Stimulated activated CD4-positive, alpha-beta T cell treated with anti-CD3 and anti-CD28 coated beads, Interleukin-2, amount 100 ng/mL, for 48 hours (primary cell): ENCODE measurements at places on chromosomes 5 and 9.

DNA sequence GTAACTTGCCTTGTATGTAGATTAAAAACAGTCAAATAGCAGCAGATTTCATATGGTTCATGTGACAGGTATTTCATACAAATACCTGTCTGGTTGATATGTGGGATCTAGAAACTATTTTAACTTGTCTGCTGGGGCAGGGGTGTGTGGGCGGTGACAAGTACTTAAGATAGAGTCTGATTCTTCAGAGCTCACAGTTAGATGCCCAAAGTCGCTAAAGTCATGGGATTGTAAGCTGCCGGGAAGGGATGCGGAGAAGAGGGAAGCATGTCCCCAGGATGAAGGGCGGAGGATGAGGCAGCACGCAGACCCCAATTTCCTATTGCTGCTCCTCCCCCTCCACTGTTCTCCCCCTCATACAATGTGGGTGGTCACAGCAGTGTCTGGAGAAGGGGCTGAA is 13.3 kb downstream of the ANXA6 start:
- no peak for DNase-seq

DNA sequence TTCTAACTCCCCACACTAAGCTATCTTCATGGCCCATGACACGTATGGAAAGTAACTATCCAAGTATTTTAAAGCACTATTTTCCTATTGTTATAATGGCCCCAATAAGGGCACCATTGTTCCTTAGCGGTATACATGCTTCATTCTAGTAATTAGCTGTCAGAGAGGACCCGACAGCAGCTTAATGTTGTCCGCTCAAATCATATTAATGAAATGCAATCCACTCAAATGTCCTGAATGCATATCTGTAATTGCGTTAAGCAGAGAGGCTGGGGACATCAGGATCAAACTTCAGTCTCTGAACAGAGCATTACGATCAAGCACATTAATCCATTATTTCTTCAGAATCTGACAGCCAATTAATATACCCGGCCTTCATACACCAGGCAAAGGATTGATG is 139.7 kb downstream of the CRB2 start:
- DNase-seq: no peak

GRCh38 chr5:169595172-169595820 is 11.7 kb downstream of the SPDL1 start:
- no peak for DNase-seq

GRCh38 chr5:133611357-133612248 is 738 bp downstream of the FSTL4 start:
- no peak for DNase-seq

- DNase-seq: no peak
These were observed 20.7 kb downstream of the UBAP2 start for GRCh38 chr9:34027845-34028574.

DNA sequence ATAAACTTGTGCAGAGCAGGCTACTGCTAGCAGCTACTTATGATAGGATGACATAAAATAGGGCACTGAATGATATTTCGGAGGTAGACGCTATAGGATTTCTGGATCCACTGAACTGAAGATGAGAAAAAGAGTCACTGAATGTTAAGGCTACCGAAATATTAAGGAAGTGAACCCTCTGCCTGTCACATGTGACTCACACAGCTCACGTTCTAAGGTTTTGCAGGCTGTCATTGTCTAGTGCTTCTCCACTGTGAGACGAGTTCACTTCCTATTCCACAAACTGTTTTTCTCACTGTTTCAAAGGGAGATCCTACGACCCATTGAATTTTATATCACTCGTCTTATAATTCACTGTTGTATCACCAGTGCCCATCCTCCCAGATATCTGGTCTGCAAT is 100.8 kb downstream of the CTNND2 start:
- DNase-seq: no peak

DNA sequence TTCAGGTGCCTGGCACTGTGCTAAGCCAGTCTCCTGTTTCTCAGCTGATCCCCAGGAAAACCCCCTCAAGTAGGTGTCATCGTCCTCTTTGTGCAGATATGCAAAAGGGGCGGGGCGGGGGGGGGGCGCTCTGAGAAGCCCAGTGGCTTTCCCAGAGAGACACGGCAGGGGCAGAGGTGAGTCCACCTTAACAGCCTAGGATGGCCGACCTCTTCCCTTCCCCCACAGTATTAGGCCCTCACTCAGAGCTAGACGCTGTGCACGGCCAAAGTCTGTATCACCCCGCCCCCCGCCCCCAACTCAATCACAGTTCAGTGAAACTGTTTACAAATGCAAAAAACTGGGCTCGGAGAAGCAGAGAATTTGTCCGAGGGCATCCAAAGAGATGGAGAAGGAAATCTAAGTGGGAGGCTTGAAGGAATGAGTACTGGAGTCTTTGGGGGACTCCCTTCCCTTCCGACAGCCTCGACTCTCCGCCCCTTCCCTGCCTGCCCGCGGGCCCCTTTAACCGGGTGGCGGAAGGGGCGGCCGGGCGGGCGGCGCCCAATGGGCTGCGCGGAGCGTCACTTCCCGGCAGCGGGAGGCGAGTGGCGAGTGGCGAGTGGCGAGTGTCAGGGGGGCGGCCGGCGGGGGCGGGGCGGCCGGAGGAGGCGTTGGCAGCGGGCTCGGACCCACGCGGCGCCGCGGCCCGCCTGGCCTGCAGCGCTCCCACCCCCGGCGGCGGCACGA is at the start of gene ERGIC1:
ERGIC1 (plus strand) TSS at position 566 of the 729 bp plus-strand sequence; CDS start at position 729, 163 bp downstream.
- peak; percentile 48 for DNase-seq

GRCh38 chr5:11903121-11903613 is 1.1 kb downstream of the CTNND2 start:
- no peak for DNase-seq

- DNase-seq: no peak
These were observed 59.4 kb upstream of the BASP1 start for GRCh38 chr5:17157916-17158529.

GRCh38 chr5:916441-917293 is 24.0 kb downstream of the TRIP13 start:
- no peak for DNase-seq

DNA sequence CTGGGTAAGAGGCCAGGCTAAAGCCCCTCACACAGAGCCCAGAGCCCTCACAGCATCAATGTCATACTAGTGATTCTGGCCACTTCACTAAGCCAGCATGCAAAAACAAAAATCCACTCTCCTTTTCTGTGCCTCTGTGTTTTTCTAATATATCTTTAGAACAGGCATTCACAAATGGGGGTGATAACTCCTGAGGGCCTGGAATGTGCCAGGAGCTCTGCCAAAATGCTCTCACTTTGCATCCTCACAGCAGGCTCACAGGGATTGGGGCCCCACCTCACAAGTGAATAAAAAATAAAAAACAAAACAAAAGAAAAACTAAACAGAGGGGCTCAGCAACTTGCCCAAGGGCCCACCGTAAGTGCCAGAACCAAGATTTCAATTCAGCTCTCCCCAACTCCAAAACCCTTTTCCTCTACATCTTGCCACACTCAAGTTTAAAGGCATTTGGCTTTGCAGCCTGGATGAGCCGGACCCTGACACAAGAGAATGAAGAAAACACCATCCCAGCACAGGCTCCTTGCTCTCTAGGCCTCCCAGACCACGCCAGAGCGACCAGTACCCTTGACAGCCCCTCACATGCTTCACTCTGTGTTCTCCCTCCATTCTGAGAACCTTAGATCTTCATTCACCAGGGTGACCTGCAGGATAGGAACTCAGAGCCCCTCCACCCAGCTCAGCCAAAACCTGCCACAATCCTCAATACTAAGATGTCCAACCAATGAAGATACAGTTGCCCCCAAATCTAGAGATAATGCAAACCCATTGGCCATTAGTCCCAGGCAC is 51.3 kb downstream of the SAXO1 start:
- DNase-seq: no peak
